ENCODE measurements at places on chromosomes 13 and 19.

DNA sequence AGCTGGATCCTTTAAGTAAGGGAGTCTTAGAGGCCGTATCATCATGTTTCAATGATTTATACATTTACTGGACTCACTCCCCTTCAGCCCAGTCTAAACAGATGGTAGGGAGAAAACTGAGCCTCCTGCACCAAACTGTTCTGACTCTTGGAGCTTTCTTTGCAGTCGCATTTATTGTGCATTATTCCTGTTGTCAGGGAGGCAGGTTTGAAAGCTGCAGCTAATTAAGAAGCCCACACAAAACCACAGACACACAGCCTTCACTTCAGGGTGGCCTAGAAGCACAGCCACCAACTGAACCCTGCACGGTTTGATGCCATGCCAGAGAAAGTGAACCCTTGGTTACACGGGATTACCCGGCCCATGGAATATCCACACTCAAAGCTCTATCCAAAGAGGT is 911.0 kb downstream of the UQCRFS1 start:
- DNase-seq, result no peak

GRCh38 chr13:49536144-49536873 is 40.6 kb downstream of the PHF11 start:
- DNase-seq, result no peak

DNA sequence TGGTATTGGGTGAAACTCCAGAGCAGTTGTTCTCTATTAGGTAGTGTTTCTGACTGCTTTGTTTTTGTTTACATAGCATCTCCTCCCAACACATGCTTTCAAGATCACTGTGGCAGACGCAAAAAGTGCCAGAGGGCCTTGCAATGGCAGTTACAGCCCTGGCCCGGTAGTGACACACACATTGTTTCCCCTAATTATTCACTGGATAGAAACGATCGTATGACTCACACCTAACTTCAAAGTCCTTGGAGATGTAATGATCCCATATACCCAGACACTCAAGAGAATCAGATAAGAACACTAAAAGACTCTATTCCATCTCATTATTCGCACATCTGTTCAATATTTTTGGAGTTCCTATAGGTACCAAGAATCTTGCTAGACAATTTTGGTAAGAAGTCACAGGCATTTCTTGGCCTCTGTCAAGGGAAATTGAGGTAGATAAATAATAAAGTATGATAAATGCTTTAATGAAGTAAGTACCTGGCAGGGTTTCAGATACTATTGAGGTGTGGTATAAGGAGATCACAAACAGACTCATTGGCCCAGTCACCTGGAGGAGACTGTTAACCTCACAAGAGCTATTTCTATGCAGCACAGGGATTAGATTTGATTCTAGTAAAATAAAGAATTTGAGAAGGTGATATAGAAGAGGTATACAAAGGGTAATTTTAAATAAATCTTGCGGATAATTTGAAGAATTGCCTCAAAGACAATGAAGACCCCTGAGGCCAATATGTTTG is 485.3 kb downstream of the SLITRK6 start:
- DNase-seq, result no peak

GRCh38 chr13:51848674-51849073 is 3.7 kb upstream of the TMEM272 start:
- no peak for DNase-seq

- DNase-seq, result peak; percentile 36
These were observed 9.7 kb downstream of the LPAR6 start for GRCh38 chr13:48403151-48403631.

GRCh38 chr19:19169236-19170052 is 619 bp downstream of the MEF2B start:
- no peak for DNase-seq

DNA sequence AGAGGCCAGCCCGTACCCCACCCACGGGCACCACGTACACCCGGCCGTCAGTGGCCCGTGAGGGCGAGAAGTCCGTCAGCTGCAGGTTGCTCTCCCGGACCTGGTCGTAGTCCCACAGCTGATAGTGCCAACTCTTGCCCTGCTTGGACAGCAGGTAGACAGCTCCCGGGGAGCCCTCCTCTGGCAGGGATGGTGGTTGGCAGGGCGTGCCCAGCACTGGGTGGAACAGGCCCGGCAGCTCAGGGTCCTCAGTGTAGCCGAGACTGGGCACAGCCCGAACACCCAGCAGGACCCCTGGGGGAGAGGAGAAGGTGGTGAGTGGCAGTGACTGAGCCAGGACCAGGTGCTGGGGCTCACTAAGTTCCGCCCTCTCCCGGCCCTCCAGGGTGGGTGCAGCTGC is 7.8 kb downstream of the ACTMAP start:
- DNase-seq, result no peak

GRCh38 chr19:38441657-38442348 is 8.3 kb downstream of the RYR1 start:
- no peak for DNase-seq

GRCh38 chr19:35793381-35794165 is 18.2 kb downstream of the ARHGAP33 start:
- no peak for DNase-seq

DNA sequence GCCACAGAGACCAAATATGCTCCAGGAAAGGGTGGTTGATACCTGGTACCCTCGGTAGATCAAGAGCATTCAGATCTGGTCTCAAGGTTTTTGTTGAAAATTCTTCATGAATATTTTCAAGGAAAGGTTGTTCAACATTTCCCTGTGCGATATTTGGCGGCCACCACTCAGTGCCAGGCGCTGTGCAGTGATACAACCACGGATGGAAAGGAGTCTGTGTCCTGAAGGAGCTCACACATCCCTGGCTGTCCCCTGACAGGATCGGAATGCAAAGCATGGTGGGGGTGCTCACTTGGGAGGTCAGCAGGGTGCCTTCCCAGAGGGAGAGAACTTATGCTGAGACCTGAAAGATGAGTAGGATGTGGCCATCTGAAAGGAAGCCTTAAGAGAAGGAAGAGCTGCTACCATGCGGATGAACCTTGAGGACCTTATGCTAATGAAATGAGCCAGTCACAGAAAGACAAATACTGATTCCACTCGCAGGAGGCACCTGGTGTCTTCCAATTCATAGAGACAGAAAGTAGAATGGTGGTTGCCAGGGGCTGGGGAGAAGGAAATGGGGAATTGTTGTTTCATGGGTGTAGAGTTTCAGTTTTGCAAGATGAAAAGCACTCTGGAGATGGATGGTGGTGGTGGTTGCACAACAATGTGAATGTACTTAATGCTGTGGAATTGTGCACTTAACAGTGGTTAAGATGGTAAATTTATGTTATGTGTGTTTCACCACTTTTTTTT is 41.6 kb downstream of the HSPH1 start:
- DNase-seq, result no peak

DNA sequence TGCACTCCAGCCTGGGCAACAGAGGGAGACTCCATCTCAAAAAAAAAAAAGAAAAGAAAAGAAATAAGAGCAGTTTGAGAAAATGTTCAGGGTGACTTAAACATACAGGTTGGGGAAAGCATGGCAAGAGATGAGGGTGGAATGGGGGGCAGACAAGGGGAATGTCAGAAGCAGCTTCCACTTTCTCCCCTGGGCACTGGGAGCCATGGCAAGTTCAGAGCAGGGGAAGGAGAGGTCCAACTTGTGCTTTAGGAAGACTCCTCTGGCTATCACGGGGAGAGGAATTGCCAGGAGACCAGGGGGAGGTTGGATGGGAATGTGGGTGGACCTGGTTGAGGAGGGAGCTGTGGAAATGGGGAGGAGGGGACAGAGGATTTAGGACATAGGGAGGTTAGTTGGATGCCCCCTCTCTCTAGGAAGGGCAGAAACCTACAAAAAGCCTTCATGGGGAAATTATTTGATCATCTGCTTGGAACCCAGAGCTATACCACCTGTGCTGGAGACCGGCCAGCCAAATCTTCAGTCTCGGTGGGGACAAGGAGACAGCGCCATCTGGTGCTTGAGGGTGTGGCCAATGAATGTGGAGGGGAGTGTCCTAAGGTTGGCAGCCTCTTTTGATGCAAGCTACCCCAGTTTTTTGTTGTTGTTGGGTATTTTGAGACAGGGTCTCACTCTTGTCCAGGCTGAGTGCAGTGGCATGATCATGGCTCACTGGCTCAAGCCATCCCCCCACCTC is 7.3 kb upstream of the STRN4 start:
- DNase-seq, result peak; percentile 80

DNA sequence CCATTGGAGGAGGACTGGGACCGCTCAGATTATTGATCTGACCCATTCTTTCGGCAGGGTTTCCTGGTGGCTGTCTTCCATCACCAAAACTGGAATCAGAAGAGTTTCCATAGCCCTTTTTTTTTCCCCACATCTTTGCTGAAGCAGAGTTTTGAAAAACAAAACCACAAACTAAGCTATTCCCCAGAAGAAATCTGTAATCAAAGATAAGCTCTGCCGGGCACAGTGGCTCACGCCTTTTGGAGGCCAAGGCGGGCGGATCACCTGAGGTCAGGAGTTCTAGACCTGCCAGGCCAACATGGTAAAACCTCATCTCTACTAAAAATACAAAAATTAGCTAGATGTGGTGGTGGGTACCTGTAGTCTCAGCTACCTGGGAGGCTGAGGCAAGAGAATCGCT is 4.2 kb upstream of the ICAM1 start:
- DNase-seq, result no peak

- DNase-seq, result no peak
These were observed 88.1 kb downstream of the TSC22D1 start for GRCh38 chr13:44487989-44488388.
